ENCODE measurements at places on chromosomes 11 and 22.

DNA sequence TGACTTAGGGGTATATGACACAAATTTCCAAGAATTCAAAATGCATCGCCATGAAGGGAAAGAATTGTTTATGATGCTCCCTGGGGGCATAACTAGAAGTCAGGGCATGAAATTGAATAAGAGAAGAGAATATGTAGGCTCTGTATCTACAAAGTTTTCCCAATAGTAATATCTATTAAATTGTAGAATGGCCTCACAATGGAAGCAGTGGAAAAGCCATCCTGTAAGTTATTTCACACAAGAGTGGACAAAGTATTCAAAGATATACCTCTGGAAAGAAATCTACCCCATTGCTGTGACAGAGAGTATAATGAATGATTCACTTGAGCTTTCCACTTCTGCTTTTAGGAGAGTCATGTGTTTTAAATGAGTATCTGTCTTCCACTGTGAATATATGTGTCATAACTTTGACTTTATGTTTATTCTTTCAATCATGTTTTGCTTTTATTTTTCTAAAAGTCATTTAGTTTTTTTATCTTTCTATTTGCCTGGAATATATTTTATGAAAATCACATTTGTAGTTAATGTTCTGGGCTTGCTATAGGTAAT lies 65.7 kb upstream of the DDI1 start:
- DNase-seq, result no peak

GRCh38 chr11:113234888-113235287 lies 79.5 kb upstream of the TTC12 start:
- DNase-seq, result no peak

DNA sequence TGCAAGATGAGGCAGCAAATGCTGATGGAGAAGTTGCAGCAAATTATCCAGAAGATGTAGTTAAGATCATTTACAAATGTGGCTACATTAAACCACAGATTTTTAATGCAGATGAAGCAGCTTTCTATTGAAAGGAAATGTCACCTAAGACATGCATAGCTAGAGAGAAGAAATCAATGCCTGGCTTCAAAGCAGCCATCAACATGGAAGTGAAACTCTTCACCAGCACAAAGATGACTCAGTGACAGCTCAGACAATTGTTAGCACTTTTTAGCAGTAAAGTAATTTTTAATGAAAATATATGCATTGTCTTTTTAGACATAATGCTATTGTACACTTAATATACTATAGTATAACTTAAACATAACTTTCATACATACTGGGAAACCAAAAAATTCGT lies 71.4 kb downstream of the FANCF start:
- no peak for DNase-seq

GRCh38 chr22:37020192-37020479 lies 594 bp downstream of the MPST start:
- peak; percentile 63 for DNase-seq

GRCh38 chr11:118957549-118957948 lies 1.5 kb downstream of the UPK2 start:
- DNase-seq, result no peak
